ELR (cell line): ENCODE measurements at places on chromosomes 11 and 22.

- DNase-seq, result no peak
Measured at GRCh38 chr11:68470304-68470811, 9.8 kb downstream of the PPP6R3 start.

DNA sequence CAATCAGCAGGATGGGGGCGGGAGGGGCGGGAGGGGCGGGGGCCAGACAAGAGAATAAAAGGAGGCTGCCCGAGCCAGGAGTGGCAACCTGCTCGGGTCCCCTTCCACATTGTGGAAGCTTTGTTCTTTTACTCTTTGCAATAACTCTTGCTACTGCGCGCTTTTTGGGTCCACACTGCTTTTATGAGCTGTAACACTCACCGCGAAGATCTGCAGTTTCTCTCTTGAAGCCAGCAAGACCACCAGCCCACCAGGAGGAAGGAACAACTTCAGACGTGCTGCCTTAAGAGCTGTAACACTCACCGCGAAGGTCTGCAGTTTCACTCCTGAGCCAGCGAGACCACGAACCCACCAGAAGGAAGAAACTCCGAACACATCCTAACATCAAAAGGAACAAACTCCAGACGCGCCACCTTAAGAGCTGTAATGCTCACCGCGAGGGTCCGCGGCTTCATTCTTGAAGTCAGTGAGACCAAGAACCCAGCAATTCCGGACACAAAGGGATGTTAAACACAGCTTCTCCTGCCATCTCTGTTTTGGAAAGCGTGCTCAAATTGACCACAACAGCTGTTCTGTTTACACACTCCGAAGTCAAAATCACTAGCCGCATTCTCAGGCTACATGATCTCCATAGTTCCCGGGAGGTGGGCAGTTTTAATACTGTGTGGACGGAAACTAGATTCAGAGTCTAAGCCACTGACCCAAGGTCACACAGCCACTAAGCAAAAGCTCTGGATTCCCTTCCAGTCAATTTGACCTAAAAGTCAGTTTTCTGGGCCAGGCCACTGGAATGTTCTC lies 11.9 kb downstream of the PLAAT2 start:
- DNase-seq, result no peak

- no peak for DNase-seq
Measured at GRCh38 chr22:20776624-20777405, 2.9 kb downstream of the SERPIND1 start.

DNA sequence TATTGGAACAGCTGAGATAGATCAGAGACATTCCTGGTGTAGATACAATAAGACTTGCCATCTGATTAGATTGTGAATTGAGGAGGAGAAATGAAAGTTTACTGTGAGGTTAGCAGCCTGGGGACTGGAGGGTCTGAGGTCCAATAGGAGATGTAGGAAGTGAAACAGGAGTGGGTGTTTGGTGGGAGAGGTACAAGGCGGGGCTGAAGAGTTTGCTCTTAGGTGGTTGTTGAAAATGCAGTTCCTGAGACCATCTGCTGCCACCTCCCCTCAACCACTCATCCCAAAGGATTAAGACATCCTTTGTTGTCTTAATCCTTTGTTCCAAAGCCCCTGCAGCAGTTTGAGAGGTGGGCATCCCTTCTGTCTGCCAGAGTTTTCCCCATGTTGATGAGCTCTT lies 14.8 kb downstream of the PIWIL4 start:
- DNase-seq, result no peak

DNA sequence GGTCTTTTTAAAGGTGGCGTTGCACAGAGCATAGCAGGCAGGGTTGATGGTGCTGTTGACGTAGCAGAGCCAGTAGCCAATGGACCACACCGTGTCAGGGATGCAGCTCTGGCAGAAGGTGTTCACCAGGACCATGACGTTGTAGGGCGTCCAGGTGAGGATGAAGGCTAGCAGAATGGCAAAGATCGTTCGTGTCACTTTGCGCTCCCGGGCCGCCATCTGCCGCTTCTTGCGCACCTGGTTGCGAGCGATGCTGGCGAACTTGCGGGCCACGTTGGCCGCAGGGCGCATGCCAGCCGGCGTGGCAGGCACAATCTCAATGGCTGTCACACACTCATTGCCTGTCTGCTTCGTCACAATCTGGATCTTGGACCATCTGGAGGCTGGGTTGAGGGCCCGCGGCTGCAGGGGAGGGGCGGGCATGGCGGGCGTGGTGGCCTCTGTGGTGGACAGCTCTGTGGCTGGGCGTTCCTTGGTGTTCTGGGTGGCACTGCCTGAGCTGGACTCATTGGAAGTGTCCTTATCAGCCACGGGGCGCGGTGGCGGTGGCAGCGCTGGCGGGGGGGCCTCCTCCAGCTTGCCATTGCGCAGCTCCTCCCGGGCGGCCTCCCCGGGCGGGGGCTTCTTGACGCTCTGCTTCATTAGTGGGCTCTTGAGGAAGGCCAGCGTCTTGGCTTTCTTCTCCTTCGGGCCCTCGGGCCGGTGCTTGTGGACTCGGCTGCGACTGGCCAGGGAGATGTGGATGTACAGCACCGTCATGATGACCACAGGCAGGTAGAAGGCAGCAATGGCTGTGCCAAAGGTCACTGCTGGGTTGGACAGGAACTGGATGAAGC lies 3.9 kb downstream of the MDK start:
- no peak for DNase-seq

DNA sequence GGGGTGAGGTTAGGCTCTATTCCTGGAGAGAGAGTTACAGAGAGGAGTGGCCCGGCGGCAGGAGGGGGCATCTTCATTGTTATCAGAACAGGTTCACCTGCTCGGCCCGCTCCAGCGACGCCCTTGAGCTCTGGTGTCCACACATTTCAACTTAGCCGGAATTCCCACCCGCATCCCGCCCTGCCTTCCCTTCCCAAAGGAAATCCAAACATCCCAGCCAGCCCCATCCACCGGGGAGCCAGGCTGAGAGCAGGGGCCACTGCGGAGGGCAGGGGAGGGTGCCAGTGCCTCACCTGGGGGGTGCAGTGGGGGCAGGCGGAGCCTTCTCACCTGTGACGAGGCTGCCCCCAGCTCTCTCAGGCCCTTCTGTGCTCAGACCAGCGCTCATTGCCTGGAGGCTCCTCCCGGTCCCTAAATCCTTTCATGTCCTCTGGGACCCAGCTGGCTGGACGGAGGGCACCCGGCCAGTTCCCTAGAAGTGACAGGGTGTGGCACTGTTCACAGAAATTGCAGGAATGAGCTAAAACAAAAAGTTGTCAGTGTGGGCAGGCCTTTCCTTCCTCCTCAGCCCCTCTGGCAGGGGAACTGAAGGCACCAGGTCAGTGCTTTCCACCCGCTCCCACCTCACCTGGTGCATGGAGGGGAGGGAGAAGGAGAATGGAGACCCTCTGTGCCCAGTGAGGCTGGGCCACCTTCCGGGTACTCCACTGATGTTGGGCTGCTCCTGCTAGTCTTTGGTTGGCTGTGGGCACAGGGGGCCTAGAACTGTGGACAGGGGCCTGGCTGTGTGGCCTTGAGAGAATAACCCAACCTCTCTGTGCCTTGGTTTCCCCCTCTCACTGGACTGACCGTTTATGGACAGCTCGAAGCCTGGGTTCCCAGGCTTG lies 2.2 kb upstream of the MRGPRG start:
- DNase-seq, result no peak

- no peak for DNase-seq
Measured at GRCh38 chr22:38944653-38945052, 12.8 kb upstream of the APOBEC3A start.

- DNase-seq, result peak; percentile 81
Measured at GRCh38 chr22:19291580-19292457, at the start of gene CLTCL1. CLTCL1 (minus strand) TSS chr22:19291719; CDS start chr22:19291641, 78 bp downstream.

- DNase-seq, result peak; percentile 18
Measured at GRCh38 chr11:99418927-99419720, 398.4 kb downstream of the CNTN5 start.

GRCh38 chr11:124199702-124200101 lies 16.6 kb downstream of the OR10D3 start:
- peak; percentile 58 for DNase-seq

- no peak for DNase-seq
Measured at GRCh38 chr11:44657836-44658505, 68.8 kb upstream of the TSPAN18 start.

GRCh38 chr11:72239849-72240460 lies 4.0 kb downstream of the PHOX2A start:
- peak; percentile 28 for DNase-seq

DNA sequence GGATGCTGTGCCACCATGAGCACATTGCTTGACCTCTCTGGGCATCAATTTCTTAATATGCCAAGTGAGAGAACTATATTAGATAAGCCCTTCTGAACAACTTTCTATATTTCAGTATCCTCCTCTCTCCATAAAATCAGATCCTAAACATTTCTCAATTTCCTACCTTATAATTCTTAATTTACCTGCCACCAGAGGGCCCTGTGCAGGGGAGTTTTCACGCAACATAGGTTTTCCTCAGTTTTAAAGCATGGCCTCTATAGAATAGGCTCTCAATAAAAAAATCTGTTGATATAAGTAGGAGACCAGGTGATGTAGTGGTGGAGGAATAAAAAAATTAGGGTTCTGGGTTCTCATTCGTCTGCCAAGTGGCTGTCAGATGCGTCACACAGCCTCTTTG lies 83.7 kb upstream of the DBX1 start:
- DNase-seq, result peak; percentile 11

DNA sequence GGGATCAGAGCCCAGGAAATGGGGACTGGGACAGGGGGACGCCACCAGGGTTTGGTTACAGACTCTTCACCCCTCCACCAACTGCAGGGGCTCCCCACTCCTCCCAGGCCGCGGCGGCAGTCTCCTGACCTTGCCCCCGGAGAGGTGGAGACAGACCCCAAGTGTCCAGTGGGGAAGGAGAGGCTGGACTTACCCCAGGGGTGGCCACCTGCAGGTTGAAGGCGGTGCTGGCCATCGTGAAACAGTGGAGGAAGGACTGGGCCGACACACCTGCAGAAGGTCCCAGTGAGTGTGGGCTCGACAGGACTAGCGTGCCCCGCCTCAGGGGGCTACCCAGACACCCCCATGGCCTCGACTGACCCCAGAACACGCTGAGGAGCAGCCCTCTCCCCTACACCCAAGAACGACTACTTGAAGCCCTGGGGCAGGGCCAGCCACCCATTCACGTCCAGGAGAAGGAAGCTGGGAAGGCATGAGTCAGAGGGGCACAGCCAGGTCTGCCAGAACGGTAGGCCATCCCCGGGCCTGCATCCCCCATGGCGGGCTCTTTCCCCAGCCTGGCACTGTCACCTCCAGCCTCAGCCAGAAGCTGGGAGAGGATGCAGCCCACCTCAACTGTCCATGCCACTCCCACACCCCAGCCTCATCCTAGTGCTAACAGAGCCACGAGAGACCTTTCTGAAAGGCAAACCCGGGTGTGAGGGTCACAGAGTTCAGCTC lies 2.3 kb downstream of the GATD1 start:
- peak; percentile 75 for DNase-seq

GRCh38 chr11:25566298-25567200 lies 765.4 kb upstream of the ANO3 start:
- DNase-seq, result no peak

DNA sequence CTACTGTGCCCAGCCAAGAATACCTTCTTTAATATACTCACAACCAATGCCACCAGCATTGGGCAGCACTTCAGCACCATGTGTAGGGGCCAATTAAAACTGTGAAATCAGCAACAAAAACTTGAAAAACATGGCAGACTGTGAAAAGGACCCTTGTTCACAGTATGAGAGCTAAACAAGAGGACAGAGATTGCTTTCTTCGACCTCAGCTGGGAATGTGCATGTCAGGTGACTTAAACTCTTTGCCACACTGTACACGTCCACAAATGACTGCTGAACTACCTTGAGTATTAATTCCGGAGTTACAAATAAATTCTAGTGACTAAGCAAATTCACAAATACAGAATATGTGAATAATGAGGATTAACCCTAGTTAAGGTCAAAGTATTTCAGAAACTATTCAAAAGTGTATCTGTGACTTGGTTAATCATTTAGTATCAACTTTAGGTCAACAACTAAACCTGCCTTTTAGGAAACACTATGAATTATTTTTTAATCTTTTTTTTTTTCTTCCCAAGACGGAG lies 33.0 kb downstream of the DDX6 start:
- no peak for DNase-seq

- no peak for DNase-seq
Measured at GRCh38 chr22:38948181-38948940, 9.0 kb upstream of the APOBEC3A start.

DNA sequence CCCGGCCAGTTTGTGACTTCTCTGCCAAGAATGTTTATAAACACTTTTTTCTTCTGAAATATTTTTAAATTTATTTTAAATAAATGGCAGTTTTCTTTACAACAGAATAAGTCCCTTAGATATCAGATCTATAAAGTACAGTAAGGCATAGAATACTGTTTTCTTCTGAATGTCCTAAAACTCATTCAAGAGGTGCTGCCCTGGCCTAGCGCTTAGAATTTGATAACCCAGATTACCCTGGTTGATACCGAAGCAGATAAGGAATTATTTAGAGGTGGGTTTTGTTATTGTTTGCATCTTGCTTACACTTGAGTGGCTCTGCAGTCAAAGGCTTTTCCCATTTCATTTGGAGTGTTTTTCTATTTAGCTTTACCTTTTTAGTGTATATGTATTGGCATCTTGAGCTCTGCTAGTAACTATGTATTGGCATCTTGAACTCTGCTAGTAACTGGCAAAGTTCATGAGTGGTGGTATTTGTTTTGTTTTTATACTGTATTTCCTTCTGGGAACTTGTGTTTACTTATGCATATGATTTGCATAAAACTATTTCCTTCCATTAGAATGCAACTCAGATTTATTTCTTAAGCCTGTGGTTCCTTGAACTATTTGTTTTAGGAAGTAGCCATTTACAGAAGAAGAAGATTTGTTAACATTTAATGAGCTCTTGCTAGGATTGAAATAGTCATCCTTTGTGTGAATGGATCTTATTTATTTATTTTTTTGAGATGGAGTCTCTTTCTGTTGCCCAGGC lies 1.2 kb downstream of the ACAD8 start:
- DNase-seq, result no peak

- no peak for DNase-seq
Measured at GRCh38 chr11:104464691-104465090, 300.7 kb upstream of the PDGFD start.

DNA sequence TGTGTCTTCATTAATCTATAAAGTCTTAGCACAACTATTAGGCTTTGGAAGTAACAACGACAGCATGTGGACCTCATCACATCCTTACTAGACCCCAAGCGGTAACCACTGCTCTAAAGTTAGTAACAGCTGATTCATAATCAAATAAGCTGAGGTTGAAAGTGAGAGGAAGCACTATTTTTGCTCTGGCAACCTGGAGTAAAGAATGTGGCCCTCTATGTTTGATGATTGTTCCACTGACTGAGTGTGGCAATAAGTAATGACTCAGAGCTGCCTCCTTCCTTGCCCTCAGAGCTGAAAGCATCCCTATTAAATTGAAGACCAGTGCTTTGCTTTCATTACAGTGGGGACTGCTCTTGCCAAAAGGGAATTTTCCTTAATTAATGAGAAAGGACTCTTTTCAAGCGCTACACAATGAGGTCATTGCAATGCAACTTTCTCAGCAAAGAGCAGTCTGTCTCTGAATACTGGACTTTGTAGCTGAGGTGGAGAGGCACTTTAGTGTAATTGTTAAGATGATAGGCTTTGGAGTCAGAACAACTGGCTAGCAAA lies 906.1 kb upstream of the RAG2 start:
- peak; percentile 96 for DNase-seq
